ENCODE measurements at places on chromosomes 4 and X. TPM values are rescaled to one million over a fixed set of nuclear protein-coding genes. Genes with fewer than 3 reads are reported as not detected.

DNA sequence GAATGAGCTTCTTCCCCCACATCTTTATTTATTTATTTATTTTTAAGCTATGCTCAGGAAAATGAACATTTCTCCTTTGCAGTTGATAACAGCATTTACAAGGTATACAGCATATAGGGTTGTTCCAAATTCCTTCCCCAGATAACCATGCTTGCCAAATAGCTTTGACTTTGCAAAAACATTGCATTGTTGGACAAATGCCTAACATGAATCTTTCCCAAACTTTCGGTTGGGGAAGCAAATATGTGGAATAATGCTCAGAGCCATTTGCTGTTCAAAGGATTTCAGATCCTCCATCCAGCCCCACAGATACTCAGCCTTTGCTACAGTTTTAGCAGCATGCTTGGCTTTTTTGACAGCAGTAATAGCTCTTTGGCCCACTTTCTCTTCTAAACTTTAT, 127.2 kb upstream of the AGA start:
- no peaks in the 10 kb centered on the region for H3K4me1 ChIP-seq
- no peak overlapping the region for H3K4me3 ChIP-seq
- no peaks in the 10 kb centered on the region for H3K27me3 ChIP-seq
- no peak for DNase-seq
- no peaks in the 10 kb centered on the region for H3K36me3 ChIP-seq
- H3K27ac ChIP-seq, result no peak overlapping the region

DNA sequence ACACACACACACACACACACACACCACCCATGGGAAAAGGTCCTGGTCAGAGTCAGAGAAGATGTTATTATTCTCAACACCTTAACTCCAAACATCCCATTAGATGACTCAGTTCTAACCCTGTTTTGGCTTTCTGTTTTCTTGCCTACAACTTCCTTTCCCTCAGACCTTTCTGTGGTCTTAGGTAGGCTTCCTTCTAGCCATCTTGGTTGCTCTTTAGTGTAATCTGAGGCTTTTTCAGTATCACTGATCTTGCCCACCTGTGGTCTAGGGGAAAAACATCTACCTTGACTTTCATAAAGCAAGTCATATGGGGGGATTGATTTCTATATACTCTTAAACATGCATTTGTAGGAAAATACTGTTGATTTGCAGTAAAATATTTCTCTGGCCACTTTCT, 56.9 kb downstream of the ATG4A start:
- H3K27ac ChIP-seq, result no peak overlapping the region
- H3K4me3 ChIP-seq, result no peak overlapping the region
- DNase-seq, result no peak
- H3K36me3 ChIP-seq, result peaks cover 4% of the 10 kb centered on the region

The GPR143 gene
- 6.7 TPM for polyA plus RNA-seq

The ZXDA gene
- polyA plus RNA-seq, result 0.54 TPM

The ADGRL3 gene
- polyA plus RNA-seq, result 1.9 TPM

The PGAM4 gene
- polyA plus RNA-seq, result not detected

The SSX4B gene
- not detected for polyA plus RNA-seq
